Posterior vena cava (tissue), 2 donors: ENCODE measurements at places on chromosomes 7 and 10. TPM values are rescaled to one million over a fixed set of nuclear protein-coding genes. Genes with fewer than 3 reads are reported as not detected.

PON1 gene
- total RNA-seq = not detected

SFTPA1 gene
- not detected for total RNA-seq

DNA sequence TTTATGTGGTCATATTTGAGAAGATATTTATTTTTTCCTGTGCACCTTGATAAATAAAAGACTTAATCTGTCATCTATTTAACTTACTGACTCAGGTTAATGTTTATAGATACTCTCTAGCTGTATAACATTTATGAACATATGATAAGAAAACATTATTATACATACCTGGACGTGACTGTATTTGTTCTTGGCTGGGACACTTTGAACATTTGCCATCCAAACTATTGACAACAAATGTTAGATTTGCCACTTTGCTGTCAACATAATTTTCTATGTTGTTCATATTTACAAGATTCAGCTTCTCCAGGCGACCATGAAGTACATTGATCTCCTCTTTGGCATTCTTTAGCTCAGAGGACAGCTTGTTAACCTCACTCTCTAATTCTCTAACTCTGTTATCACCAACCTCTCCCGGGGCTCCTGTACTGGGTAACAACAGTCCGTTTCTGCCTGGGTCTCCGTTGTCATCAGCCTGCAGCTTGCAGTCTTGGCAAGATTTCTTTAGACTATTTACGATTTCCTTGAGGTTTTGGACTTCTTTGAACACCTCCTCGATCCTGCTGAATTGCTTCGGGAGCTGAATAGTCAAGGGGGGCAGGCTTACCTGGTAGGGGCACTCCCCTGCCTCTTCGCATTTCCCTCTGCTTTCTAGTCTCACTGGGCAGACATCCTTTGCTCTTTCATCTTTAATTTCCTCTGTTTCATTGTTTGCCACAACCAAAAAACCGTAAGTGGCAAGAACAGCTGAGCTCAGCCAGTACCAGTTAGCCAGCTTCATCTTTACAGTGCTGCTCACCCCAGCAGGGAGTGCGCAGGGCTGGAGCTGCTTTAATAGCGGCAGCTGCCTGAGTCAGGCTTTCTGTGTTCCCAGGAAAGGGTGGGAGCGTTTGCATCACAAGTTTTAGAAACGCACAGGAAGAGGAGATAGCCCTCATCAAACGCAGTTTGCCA is at the start of gene FGL2:
TSS of gene FGL2 (minus strand) at position 807 of the 954 bp plus-strand sequence. CDS start at position 781, 26 bp downstream.
- peak; percentile 90 for DNase-seq

GRCh38 chr10:84173501-84173929 is at the start of gene GPR15LG:
GPR15LG (plus strand) TSS chr10:84173801; CDS start chr10:84173852, 51 bp downstream.
- no peak for DNase-seq

GRCh38 chr7:68629-69028 is 123.7 kb upstream of the FAM20C start:
- DNase-seq = peak; percentile 79

- no peak for DNase-seq
These were observed 37.3 kb downstream of the HDAC9 start for GRCh38 chr7:18532813-18533212.

DNA sequence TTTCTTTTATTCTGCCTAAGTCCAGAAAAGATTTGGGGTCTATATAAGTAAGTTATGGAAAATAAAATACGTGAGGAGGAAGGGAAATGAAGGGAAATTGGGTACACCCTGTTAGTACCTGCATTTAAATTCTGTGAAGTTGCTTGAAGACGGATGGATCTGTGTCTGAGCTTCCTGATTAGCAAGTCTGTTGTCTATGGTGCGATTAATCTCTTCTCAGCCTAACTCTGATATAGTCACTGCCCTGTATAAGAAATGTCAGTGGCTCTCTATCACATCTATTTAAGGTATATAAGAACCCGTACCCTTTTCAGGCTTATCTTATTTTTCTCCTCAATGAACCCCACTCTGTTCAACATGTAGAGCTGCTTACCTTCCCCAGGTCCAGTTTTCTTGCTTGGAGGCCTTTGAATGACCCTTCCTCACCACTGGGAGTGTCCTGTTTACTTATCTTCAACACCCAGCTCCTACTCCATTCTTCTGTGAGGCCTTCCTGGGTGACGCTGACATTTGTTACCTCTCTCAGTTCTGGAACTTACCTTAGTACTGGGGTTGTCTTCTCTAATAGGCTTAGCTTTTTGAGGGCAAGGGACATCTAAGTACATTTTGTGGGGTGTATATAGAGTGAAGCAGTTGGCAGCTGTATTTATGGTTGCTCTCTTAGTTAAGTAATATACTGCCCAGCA is 149.6 kb upstream of the PRPS1L1 start:
- DNase-seq = no peak

DNA sequence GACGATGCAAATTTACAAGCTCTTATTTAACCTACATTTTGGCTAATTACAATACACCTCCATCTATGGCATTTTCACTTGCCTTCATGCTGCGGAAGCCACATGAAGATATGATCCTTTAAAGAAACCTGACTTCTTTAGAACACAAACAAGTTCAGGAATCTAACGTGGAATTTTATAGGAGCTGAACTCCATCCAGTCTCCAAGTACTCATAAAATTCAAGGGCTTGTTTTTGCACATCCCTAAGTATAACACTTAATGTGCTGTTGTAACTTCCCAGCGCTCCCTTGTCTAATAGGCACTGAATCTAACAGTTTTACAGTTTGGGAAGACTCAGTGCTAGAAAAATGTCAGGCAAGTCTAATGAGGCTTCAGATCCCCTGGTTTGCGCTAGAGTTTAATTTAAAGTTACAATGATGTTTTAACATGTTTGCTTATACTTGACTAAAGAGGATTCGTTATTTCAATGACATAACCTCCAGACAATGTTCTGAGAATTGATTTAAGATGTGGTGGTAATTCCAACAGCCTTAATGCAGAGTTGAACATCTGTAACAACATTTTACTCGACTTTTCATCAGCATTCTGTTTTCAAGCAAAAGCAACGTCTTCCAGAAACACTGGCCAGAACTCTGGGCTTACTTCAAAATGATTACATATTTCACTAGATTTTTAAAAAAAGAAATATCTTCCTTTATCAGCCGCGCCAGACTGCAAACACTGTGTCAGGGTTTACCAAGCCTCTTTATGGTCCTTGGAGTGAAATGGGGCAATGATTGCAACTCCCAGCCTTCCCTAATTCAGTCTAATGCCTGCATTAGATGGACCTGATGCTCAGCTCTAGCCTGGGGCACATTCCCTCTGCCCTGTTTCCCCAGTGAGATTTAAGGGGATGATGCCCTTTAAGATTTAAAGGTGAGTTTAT is 664.3 kb downstream of the KCNMA1 start:
- DNase-seq = no peak

GRCh38 chr10:97714401-97715258 is 1.1 kb downstream of the MARVELD1 start:
- peak; percentile 94 for DNase-seq

TSPAN15 gene
- 44.6 TPM for total RNA-seq

DNA sequence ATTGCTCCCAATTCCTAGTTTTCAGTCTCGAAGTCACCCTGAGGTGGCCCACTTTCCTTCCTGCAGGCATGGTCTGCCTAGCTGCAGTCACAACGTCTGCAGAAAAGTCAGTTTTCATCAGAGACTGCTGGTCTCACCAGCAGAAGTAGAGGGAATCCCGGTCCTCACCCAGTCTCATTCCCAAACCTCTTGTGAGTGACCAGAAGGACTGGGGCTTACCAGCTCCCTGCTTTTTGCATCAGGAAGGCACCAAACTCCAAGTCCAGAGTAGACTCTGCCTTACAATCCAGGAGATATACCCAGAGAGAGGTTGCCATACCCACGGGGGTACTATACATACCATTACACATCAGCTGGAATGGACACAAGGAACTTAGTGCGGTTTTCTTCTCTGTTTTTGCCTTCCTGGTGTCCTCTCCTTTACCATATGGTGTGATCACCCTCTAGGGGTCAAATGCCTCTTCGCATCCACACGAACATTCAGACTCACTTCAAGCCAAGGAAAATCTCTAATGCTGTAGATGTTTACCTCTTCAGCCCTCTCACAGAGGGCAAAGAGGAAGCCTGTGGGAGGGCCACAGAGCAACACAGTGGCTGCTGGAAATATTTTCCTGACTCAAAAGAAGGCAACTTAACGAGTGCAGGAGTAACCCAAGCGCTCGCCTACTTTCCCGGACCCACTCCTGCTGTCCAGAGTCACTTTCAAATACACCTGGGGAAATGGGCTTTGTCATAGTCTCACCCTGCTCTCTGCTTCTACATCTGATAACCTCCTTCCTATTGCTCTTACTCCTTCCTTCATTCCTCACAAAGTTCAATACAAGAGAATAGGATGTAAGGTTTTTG is 220.9 kb downstream of the C7orf25 start:
- no peak for DNase-seq

- DNase-seq = no peak
These were observed 35.3 kb upstream of the MYL10 start for GRCh38 chr7:101664436-101664835.

GRCh38 chr10:35208949-35209613 is 82.4 kb downstream of the CREM start:
- DNase-seq = no peak

GIMAP1 gene
- 3.3 TPM for total RNA-seq

GRCh38 chr7:134986363-134987251 is at the start of gene AGBL3:
AGBL3 (plus strand) TSS chr7:134986508; CDS start chr7:134987934, 1,426 bp downstream.
- peak; percentile 99 for DNase-seq

DNA sequence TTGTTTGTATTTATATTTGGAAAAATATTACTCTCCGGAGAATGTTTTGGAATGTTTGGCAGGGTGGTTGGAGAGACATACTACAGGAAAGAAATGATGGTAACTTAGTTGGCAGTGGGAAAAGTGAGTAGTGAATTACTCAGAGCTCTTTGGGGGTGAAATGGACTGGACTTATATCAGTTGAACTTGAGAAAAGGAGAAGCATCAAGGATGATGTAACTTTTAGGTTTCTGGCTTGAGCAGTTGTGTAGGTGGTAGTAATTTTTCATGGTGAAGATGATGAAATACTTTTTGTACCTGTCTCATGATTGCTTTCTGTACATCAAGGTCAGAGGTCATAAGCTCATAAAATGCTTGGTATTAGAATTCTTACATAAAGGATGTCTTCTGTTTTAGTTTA is 617.2 kb downstream of the AUTS2 start:
- DNase-seq = no peak

- no peak for DNase-seq
These were observed 1097.6 kb upstream of the PHF14 start for GRCh38 chr7:9876053-9876452.

TNRC18 gene
- 93.0 TPM for total RNA-seq

PRKAR2B gene
- total RNA-seq = 4.7 TPM

DNA sequence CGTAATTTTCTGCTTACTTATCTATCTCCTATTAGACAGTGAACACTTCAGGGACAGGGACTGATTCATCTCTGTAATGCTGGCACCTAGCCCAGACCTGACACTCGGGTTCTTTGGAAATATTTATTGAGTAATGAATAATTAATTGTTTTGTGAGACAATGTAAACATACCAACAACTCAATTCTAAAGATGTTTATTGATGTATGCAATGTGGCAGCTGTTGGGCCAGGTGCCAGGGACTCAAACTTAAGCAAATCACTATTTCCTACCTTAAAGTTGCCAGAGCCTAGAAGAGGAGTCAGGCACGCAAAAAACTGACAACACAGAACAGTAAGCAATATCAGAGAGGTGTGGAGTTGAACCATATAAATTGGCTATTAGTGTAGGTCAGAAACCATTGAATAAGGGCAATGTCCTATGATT is 63.6 kb upstream of the BMPER start:
- no peak for DNase-seq

DNA sequence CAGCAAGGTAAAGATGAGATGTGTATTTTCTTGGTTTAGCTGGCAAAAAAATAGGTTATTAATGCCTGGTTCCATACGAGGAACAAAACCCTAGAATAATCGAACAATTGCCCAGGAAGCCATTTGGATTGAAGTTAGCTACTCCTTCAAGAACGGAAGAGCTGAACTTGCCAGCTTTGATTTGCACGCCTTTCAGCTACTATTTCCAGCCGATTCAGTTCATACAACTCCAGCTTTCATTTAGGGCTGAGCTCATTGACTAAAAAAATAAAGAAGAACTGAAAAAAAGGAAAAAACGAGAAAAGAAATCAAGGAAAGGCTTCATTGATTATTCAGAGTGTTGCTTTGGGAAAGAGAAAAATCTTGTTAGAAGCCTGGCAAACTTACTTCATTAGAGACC is 60.4 kb downstream of the PTN start:
- no peak for DNase-seq

GRCh38 chr7:70494225-70495032 is 637.5 kb upstream of the GALNT17 start:
- DNase-seq = no peak

ZNRF2 gene
- 13.5 TPM for total RNA-seq

GRCh38 chr7:149216402-149216801 is 21.1 kb downstream of the ZNF282 start:
- DNase-seq = no peak

BLNK gene
- 4.1 TPM for total RNA-seq

PDZD7 gene
- 0.48 TPM for total RNA-seq

DNA sequence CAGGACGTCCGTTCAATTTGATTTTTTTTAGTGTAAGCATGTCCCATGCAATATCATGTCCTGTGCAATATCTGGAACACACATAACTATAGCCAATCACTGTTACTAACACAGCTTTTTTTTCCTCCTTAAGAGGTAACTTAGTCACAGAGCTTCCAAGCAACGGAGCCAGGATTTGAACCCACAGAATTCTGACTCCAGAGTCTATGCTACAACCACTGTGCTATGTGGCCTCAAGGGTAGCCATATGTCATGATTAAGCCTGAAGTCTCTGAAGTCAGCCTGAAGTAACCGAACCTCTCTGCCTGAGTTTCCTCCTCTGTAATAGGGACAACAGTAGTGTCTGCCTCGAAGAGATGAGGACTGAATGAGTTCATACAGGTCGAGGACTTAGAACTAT is 42.2 kb upstream of the TCF7L2 start:
- no peak for DNase-seq

DNA sequence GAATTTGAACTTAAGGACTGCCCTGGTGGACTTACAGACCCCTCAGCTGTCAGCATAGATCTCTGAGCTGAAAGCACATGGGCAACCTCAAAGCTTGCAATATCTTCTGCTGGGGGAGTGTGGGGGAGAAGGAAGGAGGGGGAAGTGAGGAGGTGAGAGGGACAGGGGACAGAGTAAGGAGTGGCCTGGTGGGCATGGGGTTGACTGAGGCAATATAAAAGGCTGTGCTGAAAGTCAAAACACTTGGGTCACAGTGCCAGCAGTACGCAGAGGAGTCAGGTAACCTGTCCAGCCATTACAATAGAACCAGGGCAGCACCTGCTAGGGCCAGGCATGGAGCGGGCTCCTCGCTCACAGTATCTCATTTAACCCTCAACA is 43.2 kb downstream of the PPP1R3C start:
- DNase-seq = no peak

DNA sequence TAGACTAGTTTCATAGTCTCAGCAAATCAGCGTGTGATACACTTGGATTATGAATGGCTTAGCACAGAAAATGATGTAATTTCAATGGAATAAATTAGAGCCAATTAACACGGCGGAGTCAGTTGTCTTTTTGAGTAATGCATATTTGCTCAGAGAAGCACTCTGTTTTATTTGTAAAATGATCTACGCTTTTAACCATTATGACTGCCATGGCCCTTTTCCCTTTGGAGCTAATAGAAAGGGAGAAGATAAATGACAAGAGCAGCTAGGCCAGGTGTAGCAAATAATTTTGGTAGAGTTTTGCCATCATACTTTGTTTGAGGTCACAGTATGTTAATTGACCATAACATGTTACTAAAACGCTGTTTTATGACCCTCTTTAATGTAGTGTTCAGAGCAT is 86.8 kb downstream of the GPR158 start:
- DNase-seq = no peak
